T-helper 22 cell (primary cell): ENCODE measurements at places on chromosomes 12 and 14.

GRCh38 chr14:51889851-51890250 is 29.4 kb downstream of the GNG2 start:
- no peak for DNase-seq

DNA sequence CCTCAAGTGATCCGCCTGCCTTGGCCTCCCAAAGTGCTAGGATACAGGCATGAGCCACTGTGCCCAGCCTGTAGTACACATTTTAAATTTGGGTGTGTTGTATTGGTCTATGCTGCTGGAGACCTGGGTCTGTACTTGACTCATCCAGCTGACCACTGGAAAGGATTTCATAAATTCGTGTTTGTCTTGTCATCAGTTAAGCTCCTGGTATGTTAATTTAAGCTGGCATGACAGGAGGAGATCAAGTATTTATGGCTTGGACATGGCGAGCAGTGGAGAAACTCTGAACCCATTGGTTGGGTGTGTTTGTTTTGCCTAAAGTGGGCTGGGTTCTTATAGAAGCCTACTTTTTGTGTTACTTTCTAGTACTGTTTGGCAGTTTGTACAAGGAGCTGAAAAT is 24.2 kb downstream of the YY1 start:
- no peak for DNase-seq

DNA sequence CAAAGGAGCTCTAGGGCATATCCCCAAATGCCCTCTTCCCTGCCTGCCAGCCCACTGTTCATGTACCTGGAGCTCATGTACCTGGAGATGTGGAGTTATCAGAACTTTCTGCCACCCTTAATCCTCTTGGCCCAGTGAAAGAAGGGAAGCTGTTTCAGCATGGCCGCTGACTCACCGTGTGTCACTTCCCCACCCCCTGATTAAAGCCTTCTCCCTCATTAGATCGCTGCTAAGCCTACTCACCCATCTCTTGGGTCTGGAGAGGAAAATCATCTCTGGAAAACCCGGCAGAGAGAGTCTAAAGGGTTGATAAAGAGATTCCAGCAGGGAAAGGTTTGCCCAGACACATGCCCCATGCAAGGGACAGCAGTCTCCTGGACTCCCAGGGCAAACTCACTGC is 4.5 kb upstream of the LTBP2 start:
- no peak for DNase-seq

DNA sequence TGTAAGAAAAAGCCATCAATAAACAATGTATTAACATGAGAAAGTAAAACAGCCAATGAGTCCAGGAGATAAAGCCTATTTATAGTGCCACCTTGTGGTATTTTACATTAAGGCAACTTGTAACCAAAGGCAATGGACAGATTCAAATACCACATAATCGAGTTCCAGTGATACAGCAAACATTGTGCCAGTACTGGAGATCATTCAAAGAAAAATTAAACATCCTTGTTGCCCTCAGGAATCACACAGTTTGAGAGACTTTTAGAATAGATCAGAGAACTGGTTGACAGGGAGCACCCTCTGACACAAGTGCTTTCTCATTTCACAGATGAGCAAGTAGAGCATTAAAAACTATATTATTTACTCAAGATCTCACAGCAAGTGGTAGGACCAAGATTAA is 98.1 kb downstream of the DDHD1 start:
- DNase-seq, result no peak

- no peak for DNase-seq
Observed at GRCh38 chr14:95200404-95200803, 43.1 kb upstream of the DICER1 start.

DNA sequence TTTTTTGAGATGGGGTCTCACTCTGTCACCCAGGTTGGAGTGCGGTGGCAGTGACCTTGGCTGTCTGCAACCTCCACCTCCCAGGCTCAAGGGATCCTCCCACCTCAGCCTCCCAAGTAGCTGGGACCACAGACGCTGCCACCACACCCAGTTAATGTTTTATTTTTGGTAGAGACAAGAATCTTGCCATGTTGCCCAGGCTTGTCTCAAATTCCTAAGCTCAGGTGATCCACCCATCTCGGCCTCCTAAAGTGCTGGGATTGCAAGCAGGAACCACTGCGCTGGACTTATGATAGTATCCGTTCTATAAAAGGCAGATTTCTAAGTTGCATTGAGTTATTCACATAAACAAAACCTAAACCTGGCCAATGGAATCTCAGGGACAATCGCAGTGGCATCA is 321.1 kb upstream of the PRICKLE1 start:
- no peak for DNase-seq

DNA sequence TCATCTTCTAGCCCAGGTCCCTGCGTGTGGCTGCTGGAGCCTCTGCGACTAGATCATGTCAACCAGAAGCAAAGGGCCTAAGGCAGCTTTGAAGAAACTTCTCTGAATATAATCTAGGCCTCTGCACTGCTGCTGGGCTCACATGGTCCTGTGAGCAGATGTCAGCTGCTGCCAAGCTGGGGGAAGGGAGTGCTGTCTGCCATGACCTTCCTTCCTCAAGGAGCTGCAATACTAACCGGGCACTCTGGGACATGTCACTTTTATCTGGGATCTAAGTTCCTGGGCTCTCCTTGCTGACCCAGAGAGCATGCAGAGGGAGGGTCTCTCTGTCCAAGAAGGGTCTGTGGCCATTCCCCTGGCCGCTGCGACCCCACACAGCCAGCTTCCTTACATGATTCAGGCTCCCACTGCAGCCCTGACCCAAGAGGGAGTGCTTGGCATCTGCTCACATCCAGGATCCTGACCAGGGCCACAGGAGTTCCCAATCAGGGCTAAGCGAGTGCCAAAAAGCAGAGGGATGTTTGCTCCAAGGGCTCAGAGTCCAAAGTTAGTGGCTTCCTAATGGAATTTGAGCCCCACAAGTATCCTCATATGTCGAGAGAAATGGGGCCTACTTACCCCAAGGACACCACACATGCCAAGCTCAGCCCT is 74.0 kb downstream of the PLEKHG3 start:
- DNase-seq, result no peak

DNA sequence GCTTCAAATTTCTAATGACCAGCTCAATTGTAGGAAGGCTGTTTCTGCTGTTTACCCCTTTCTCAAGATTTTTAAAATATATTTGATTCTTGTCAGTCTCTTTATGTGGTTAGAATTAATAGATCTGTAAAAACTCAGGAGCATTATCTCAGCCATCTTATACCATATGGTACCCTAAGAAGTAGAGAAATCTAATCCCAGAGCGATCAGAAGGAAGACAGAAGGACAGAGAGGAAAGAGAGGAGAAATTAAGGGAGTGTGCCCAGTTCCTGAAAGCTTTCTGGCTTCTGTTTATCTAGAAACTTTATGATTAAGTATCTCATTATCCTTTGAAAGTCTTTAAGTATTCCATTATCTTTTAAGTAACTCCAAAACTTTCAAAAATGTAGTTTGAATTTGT is 152.1 kb upstream of the NAV3 start:
- DNase-seq, result no peak

- DNase-seq, result no peak
Observed at GRCh38 chr14:105899657-105900397, 373.4 kb downstream of the TMEM121 start.

GRCh38 chr12:129083121-129083840 is 230.0 kb downstream of the GLT1D1 start:
- no peak for DNase-seq
